ENCODE measurements at places on chromosomes 4 and X.

DNA sequence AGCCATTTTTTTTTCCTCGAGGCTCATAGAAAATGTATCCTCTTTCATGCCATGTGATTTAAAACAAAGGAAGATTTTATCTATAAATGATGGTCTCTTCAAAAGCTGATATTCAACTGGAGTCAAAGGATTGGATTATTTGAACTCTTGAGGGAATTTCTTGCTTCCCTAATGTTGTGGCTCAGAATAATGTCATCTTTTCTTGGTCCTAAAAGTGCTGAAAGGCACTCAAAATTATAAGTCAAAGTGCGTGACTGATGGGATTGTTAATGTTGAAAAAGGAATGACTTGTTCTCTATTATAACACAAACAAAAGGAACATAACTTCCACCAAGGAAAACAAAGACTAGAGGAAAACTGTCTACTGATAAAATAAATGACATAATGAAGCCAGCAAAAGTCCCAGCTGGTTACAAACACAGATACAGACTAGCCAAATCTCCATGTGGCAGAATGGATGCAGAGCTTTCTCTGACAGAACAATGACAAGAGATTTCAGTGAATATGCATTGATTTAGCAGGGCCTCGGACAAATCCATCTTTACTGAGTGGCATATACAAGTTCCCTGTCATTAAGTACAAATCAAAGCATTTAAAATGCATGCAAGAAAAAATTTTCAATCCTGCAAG lies 552.6 kb downstream of the GBA3 start:
- DNase-seq: no peak

GRCh38 chr4:183870997-183871396 lies 34.1 kb upstream of the STOX2 start:
- DNase-seq: no peak

DNA sequence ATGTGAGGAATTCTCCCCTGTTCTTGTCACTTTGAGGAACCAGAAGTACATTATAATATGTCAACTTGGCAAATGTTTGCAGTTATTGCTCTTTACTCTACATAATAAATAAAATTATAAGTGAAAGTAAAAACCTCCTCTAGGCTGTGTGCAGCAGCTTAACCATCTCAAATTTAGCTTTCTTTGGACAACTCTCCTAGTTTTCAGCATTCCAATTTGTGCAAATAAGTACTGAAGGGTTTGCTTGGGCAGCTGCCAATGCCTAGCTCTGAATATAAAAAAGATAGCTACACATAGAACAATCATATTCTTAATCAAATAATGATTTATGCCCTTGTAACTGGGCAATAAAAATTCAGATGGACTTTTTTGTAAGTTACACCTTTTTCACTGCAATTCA lies 82.5 kb downstream of the GASK1B start:
- DNase-seq: no peak

- no peak for DNase-seq
Measured at GRCh38 chr4:155881555-155881954, 15.5 kb upstream of the ASIC5 start.

- no peak for DNase-seq
Measured at GRCh38 chr4:4384837-4385236, 2.1 kb upstream of the NSG1 start.

GRCh38 chr4:158255727-158256324 lies 45.5 kb downstream of the TMEM144 start:
- no peak for DNase-seq

- no peak for DNase-seq
Measured at GRCh38 chr4:166400270-166400894, 527.3 kb downstream of the TLL1 start.

DNA sequence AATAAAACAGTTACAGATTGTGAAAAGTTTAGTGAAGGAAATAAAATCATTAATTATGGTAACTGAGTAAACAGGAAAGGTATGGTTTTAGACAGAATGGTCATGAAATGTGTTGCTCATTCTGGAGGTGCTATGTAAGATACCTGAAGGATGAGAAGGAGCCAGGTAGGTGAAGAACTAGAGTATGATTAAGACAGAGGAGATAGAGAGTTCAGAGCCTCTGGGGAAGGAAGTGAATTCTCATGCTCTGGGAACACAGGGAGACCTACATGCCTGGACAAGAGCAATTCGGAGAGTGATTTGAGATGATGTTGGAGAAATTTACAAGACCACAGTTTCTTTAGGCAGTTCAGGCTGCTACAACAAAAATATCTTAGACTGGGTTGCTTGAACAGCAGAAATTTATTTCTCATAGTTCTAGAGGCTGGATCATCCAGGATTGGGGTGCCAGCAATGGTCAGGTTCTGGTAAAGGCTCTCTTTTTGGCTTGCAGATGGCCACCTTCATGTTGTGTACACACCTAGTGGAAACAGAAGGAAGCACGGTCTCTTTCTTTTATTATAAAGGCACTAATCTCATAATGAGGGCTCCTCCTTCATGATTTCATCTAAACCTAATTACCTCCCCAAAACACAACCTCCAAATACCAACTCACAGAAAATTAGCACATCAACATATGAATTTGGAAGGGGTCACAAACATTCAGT lies 1416.1 kb downstream of the PCDH7 start:
- no peak for DNase-seq

All from coronary artery (tissue), 2 donors.